ENCODE measurements at places on chromosomes 2 and 18. TPM values are rescaled to one million over a fixed set of nuclear protein-coding genes. Genes with fewer than 3 reads are reported as not detected.

The NOL4 gene
- total RNA-seq = 0.38 TPM

The ZNF892 gene
- 4.0 TPM for total RNA-seq

The UPP2 gene
- total RNA-seq = not detected

The DUSP2 gene
- 2.3 TPM for total RNA-seq

The STEAP3 gene
- 31.4 TPM for total RNA-seq

The SOX11 gene
- total RNA-seq = under 0.01 TPM

The DTNB gene
- total RNA-seq = 3.4 TPM

The KCTD1 gene
- total RNA-seq = 9.0 TPM

The ALKAL2 gene
- not detected for total RNA-seq

The FAM110C gene
- total RNA-seq = 1.4 TPM

The CD8B2 gene
- not detected for total RNA-seq

The RGPD3 gene
- 0.85 TPM for total RNA-seq

The TYMS gene
- 37.6 TPM for total RNA-seq

The IL36RN gene
- total RNA-seq = under 0.01 TPM

The LOXHD1 gene
- not detected for total RNA-seq

The XIRP2 gene
- under 0.01 TPM for total RNA-seq
